Hepatocyte (in vitro differentiated cells): ENCODE measurements at places on chromosomes 12 and 14. TPM values are rescaled to one million over a fixed set of nuclear protein-coding genes. Genes with fewer than 3 reads are reported as not detected.

DNA sequence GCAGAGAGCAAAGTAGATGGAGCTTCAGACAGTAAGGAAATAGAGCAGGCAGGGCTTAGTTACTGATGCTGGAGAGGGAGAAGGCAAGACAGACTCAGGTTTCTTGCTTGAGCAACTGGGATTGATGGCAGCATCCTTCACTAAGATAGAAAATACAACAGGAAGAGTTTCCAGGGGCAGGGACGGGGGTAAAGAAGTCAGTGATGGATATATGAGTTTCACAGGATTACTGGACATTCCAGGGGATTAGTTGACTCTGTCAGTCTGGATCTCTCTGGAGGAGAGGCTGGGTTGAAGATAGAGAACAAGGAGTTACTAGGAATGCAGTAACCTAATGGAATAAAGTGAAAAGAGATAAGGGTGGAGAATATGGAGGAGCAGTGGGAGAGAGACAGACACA is 74.5 kb upstream of the ATF1 start:
- no peaks in the 10 kb centered on the region for H3K4me1 ChIP-seq
- H3K36me3 ChIP-seq = no peaks in the 10 kb centered on the region
- DNase-seq = peak; percentile 21
- H3K4me3 ChIP-seq = no peak overlapping the region
- no peaks in the 10 kb centered on the region for H3K27me3 ChIP-seq

DNA sequence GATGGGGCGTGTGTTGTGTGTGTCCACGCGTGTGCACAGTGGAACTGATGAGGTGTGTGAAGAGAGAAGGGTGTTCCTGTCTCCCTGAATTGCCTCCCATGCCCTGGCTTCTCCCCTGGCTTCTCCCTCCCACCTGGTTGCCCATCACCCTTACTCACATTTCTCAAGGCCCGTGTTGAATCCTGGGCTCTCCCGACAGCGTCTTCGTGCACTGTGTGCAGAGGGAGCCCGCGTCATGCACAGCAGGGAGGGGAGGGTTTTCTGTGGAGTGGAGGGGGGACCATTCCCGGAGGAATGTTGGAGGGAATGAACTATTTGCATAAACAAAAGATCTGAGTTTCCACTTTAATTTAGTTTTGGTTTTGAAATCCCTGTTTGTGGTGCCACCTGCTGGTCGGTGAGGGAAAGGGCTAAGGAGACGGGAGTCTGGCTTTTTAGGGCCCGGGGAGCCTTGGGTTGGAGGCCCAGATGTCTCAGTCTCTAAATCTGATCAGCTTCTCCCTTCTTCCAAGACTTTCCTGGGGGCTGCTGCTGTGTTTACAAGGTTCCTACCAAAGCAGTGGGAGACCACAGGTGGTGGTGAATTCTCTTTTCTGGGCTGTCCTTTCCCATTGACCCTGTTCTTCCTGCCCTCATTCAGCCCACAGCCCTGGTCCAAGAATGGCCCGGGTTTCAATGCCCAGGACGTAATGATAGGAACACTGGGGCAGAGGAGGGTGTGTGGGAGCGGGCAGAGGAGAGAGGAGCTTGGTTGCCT is at the start of gene C1R:
Gene C1R (minus strand): TSS at position 217 of the 757 bp plus-strand sequence. CDS start 57 bp downstream, at position 160.
- H3K36me3 ChIP-seq = no peaks in the 10 kb centered on the region
- no peaks in the 10 kb centered on the region for H3K4me1 ChIP-seq
- H3K4me3 ChIP-seq = peak within 1 kb of the TSS; percentile 8
- H3K27ac ChIP-seq = peak within 1 kb of the TSS; percentile 3

DNA sequence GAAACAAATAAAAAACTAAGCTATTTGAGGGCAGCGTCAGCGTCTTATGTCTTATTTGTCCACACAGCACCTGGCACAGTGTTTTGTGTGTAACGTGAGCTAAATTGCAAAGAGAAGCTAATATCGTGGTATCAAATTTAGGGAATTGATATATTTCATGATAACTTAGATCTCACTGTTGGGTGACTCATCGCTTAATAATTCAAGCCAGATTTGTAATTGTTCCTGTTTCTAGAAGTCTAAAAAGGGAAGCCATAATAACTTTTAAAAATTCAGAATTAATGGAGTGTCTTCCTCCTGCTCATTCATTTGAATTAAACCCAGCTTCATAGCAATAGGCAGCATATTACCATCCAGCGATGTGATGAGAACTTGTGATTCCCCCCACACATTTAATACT is 214.7 kb downstream of the PDZRN4 start:
- H3K4me1 ChIP-seq = no peaks in the 10 kb centered on the region
- no peaks in the 10 kb centered on the region for H3K27me3 ChIP-seq
- no peaks in the 10 kb centered on the region for H3K36me3 ChIP-seq
- DNase-seq = no peak
- no peak overlapping the region for H3K4me3 ChIP-seq
- no peak overlapping the region for H3K27ac ChIP-seq

- no peaks in the 10 kb centered on the region for H3K27me3 ChIP-seq
- H3K4me1 ChIP-seq = peaks cover 48% of the 10 kb centered on the region
- DNase-seq = no peak
- H3K27ac ChIP-seq = peak overlapping the region; percentile 84
These were observed 140.5 kb downstream of the ZFP36L1 start for GRCh38 chr14:68652433-68652690.

DNA sequence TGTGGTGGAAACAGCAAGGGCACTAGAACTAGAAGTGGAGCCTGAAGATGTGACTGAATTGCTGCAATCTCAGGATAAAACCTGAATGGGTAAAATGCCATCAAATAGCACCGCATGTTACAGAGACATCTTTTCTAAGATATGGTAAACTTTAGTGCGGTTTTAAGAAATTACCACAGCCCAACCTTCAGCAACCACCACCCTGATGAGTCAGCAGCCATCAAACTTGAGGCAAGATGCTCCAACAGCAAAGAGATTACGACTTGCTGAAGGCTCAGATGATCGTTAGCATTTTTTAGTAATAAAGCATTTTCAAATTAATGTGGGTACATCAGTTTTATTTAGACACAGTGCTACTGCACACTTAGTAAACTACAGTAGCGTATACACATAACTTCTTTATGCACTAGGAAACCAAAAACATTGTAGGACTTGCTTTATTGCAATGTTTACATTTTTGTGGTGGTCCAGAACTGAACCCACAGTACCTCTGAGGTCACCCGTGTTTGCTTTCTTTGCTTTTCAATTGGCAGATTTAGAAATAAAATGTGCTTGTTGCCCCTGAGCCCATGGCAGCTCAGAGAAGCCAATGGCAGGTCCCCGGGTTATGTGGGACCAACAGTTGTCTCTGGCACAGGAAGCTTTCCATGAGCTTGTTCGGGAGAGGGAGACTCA is 15.9 kb downstream of the GOLGA3 start:
- DNase-seq = no peak
- H3K27me3 ChIP-seq = no peaks in the 10 kb centered on the region
- H3K36me3 ChIP-seq = peaks cover 6% of the 10 kb centered on the region

DNA sequence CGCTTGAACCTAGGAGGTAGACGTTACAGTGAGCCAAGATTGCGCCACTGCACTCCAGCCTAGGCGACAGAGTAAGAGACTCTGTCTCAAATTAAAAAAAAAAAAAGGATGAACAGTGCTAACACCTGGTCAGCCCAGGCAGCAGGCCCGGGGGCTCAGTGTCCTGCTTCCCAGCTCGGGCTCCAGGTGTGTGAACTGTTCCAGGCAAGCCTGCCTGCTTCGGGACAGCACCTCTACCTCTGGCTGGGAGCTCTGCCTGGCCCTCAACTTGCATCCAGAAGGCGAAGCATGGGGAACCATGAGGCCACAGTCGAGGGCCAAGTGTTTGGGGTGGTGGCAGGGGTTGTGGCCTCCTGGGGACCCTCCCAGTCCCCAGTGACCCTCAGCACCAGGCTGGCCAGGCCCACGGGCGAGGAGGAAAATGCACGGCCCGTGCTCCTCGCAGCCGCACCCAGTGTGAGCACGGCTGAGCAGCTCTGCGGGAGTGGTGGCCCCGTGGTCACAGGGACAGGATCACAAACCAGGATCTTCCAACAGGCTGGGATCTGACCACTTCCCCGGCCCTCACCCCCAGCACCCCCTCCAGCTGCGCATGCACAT is 15.5 kb downstream of the CDCA4 start:
- H3K4me3 ChIP-seq = no peak overlapping the region
- no peaks in the 10 kb centered on the region for H3K4me1 ChIP-seq
- no peaks in the 10 kb centered on the region for H3K27me3 ChIP-seq
- H3K36me3 ChIP-seq = no peaks in the 10 kb centered on the region
- H3K27ac ChIP-seq = no peak overlapping the region

DNA sequence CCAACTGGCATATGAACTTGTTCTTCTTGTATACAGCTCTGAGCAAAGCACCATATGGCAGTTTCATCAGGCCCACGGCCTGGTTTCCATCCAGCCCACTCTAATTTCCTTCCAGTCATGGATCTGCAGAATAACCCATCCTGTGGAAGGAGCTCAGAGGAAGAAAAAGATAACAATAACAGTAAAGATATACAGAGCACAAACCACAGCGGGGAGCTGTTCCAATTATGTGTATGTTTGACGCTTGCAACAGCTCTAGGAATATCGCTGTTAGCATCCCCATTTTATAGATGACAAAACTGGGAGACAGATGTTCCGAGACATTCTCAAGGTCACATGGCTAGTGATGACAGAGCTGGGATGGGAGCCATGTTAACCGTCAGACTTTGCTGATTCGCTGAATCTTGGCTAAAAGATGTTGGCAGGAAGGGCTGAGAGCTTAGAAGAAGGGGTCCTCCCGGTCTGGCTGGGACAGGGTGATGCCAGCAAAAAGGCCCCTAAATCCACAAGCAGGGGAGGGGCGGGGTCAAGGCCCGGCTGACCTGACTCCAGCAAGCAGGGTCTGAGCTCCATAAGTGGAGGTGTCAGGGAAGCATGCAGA is 34.4 kb upstream of the CIPC start:
- H3K36me3 ChIP-seq = no peaks in the 10 kb centered on the region
- H3K27ac ChIP-seq = no peak overlapping the region
- no peaks in the 10 kb centered on the region for H3K4me1 ChIP-seq

DNA sequence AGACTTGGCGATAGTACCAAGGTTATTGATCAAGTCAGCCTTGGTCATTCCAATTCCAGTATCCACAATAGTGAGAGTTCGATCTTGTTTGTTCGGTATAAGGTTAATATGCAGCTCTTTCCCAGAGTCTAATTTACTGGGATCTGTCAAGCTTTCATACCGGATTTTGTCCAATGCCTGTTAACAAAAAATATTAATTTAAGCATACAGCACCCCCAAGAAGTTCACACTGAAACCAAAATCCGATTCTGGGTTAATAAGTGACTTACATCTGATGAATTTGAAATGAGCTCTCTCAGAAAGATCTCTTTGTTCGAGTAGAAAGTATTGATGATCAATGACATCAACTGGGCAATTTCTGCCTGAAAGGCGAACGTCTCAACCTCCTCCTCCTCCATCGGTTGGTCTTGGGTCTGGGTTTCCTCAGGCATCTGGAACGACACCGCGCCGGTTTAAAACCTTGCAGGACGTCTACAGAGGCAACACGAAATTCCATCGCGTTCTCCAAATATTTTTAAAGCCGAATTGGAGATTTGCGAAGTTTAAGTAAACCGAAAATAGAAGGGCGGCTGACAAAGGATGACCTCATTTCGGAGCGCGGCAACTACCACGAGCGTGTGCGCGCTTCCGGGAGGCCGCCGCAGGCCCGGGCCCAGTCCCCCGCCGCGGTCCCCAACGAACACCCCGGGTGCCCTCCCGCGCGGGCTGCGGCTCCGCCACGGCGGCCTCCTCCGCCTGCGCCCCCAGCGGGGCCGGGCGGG is 716 bp downstream of the HSP90AA1 start:
- H3K4me3 ChIP-seq = peak overlapping the region; percentile 59
- DNase-seq = peak; percentile 79
- no peaks in the 10 kb centered on the region for H3K27me3 ChIP-seq
- peaks cover 29% of the 10 kb centered on the region for H3K4me1 ChIP-seq

DNA sequence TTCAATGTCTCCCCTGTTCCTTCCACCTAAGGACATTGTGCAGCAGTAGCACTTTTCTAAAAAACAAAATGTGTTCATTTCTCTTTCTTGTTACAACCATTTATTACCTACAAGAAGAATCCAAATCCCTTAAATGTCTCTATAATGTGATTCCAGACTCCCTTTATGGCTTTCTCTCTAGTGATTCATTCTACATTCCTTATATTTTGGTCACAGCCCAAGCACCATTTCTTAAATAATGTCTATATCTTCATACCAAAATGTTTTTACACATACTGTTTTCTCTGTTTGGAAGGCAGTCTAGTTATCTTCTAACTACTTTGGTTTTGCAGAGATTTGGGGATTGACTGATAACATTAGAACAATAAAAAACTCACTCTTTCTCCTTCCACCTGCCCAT is 1037.3 kb upstream of the FLRT2 start:
- H3K27me3 ChIP-seq = no peaks in the 10 kb centered on the region
- no peaks in the 10 kb centered on the region for H3K36me3 ChIP-seq
- H3K27ac ChIP-seq = no peak overlapping the region
- no peak for DNase-seq

DNA sequence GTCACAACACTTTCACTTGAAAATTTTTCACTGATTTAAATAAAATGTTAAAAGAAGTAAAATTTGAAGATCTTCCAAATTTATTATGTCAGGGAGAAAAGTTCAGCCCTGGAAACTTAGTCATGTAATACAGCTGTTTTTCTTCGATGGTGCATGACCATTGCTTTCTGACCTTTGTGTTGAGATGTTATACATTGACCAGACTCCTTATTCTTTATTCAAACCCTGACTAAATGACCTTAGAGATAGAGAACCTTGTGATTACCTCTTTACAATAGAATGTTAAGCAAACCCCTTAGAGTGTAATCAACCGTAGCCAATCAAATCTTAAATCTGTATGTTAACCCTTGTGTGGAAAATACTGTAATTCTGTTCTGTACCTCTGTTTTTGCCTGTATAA is 34.5 kb downstream of the PLCZ1 start:
- H3K36me3 ChIP-seq = no peaks in the 10 kb centered on the region
- no peak overlapping the region for H3K4me3 ChIP-seq
- DNase-seq = no peak
- H3K27me3 ChIP-seq = no peaks in the 10 kb centered on the region
- H3K4me1 ChIP-seq = no peaks in the 10 kb centered on the region

DNA sequence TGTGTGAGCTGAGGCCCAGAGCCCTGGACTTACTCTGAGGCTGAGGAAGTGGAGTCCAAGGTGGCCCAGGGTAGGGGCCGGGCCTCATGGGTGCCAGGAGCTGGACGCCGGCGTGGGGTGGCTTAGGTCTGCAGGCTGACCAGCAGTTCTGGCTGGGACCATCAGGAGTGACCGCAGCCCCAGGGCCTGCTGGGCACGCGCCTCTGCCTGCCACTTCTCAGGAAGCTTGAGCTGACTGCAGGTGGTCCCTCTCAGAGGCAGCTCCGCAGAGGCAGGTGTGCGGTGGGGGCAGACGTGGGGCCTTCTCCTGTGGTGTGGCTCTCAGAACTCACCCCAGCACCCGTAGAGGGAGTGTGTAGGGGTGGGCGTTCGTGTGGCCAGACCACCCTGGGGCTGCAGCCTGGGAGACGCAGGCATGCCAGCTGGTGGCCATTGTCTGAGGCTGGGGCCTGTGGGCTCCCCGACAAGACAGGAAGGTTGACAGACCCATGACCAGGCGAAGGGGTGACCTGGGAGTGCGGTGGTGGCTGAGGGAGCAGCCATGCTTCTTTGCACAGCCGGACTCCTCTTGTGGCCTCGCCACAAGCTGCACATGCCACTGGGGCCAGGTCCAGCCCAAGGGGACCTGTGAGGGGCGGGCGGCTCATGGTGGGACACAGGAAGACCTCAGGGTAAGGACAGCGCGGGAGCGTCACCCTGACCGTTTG is 40.0 kb upstream of the TEX22 start:
- no peaks in the 10 kb centered on the region for H3K36me3 ChIP-seq
- H3K4me1 ChIP-seq = no peaks in the 10 kb centered on the region
- DNase-seq = no peak
- no peaks in the 10 kb centered on the region for H3K27me3 ChIP-seq
- H3K4me3 ChIP-seq = no peak overlapping the region

The HAL gene
- 1.3 and 1.8 TPM in 2 replicates for total RNA-seq

The SLCO1B3 gene
- 1.5 and 1.9 TPM in 2 replicates for total RNA-seq

The LRTM2 gene
- not detected in 2 replicates for total RNA-seq

The DLGAP5 gene
- total RNA-seq = 10.0 and 10.8 TPM in 2 replicates

The ARHGEF40 gene
- total RNA-seq = 36.0 and 53.7 TPM in 2 replicates

The OR6C2 gene
- total RNA-seq = not detected in 2 replicates

The SERPINA12 gene
- total RNA-seq = 0.60 TPM in 1 of 2 replicates, not detected in the other
